ENCODE measurements at places on chromosomes 16 and 17.

GRCh38 chr17:78132767-78133178, 2.2 kb downstream of the TMC8 start:
- no peak for DNase-seq

GRCh38 chr17:64572682-64573154, 65.9 kb downstream of the CEP95 start:
- DNase-seq, result no peak

- DNase-seq, result no peak
These were observed 57.2 kb downstream of the CHD9 start for GRCh38 chr16:53112015-53112414.

- DNase-seq, result no peak
These were observed 45.2 kb upstream of the LCMT1 start for GRCh38 chr16:25066426-25066746.

- DNase-seq, result no peak
These were observed 374.0 kb upstream of the ASIC2 start for GRCh38 chr17:33667052-33667509.

GRCh38 chr16:4957720-4958509, at the start of gene SEC14L5:
Gene SEC14L5 (plus strand): TSS chr16:4958330. CDS start chr16:4959324, 994 bp downstream.
- peak; percentile 93 for DNase-seq

GRCh38 chr17:13157656-13158055, 139.8 kb upstream of the ELAC2 start:
- DNase-seq, result no peak

- DNase-seq, result no peak
These were observed 31.5 kb downstream of the HAPSTR1 start for GRCh38 chr16:9122969-9123368.

- DNase-seq, result no peak
These were observed 13.9 kb downstream of the TOP3A start for GRCh38 chr17:18300725-18301480.

DNA sequence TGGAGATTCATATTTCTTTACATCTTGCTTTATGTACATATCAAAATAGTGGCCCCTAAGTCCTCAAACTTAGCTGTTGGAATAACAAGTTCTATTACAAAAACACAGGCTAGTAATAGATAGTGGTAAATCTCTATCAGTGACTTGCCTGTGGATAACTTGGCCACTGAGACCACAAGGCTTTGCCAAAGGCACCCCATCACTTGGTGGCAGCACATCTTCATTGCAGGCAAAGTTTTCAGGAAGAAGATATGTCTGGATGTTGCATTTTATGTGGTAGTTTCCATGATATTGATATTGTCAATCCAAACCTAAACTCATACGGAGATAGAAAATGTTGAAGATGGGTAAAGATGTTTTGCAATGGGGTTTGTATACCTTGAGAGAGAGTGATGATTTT, 58.5 kb downstream of the KNOP1 start:
- DNase-seq, result no peak

GRCh38 chr17:59367657-59368045, 36.2 kb downstream of the YPEL2 start:
- DNase-seq, result no peak

GRCh38 chr16:49876716-49877129, 20.8 kb upstream of the ZNF423 start:
- peak; percentile 45 for DNase-seq

DNA sequence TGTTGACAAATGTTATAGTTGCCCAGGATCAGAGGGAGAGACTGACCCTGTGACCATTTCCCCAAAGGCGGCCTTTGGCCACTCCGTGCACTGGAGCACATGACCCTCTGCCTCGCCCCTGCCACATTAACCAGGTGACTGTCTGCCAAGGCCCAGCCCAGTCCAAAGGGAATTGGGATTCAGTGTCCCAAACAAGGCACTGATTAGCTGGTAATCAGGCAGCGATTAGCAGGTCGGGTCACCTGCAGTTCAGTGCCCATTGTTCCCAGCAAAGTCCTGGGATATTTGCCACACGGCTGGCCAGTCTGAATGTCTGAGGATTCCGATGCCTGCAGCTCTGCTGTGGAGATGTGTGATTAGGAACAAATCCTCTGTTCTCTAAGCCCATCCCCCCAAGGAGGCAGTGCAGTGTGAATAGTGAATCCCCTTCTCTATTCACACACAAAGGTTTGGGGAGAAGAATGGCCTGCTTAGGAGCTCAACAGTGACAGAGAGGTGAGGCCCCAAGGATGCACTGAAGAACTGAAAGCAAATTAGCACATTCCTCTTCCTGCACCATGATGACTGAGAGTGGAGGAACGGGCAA, 123.1 kb upstream of the MAF start:
- no peak for DNase-seq

DNA sequence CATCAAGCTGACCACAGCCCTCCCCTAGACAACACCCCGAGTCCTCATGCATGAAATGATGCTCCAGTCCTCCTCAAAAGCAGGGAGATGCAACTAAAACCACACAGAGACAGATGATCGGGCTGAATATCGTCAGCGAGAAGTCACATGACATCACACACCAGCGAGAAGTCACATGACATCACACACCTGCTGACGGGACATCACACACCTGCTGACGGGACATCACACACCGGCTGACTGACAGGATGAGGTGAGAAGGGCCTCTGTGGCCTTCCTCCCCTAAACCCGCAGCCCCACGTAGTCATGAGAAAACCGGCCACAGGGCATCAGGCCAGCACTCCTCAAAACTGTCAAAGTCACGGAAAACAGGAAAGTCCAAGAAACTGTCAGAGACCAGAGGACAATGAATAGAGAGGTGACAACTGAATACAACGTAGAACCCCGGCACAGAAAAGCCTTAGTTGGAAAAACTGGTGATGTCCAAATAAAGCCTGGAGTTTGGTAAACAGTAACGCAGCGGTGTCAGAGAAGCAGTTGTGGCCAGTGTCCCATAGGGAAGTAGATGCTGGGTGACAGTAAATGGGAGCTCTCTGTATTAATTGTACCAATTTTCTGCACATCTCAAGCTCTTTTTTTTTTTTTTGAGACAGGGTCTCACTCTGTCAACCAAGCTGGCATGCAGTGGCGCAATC, 14.3 kb downstream of the LITAF start:
- no peak for DNase-seq

- no peak for DNase-seq
These were observed 15.4 kb downstream of the PLLP start for GRCh38 chr16:57268804-57269800.

DNA sequence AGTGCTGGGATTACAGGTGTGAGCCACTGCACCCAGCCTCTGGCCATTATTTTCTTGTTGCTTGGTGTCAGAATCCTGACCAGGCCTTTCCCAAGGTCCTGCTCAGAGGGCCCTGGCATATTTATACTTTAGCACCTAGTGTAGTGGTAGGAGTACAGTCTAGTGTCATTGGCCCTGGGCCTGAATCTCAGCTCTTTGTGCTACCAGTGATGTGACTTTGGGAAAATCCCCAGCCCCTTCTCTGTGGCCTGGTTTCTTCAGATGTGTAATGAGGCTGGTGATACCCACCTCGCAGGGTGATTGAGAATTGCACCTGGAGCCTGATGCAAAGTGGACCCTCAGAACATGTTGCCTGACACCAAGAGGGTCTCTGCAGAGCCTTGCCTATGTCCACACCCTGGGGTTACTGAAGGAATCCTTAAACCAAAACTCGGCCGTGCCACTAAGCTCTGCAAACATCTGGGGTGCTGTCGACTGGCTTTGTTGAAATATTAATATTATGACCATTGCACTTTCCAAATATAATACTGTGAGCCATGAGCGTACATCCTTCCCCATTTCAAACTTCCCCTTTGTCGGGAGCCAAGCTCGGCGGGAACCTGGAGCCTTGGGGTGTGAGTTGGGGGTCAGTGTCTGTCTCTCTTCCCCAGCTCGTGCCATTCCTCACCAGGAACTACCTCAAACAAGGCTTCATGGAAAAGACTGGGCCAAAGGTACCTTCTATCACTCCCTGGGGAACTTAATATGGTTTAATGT, 18.0 kb upstream of the RNF135 start:
- DNase-seq, result no peak

- DNase-seq, result no peak
These were observed 22.8 kb downstream of the OMG start for GRCh38 chr17:31274252-31274651.

GRCh38 chr16:14337303-14338191, 266.4 kb downstream of the MRTFB start:
- no peak for DNase-seq

GRCh38 chr16:87897521-87898505, 28.5 kb upstream of the SLC7A5 start:
- DNase-seq, result peak; percentile 37

- DNase-seq, result no peak
These were observed 351.3 kb downstream of the SOX9 start for GRCh38 chr17:72472106-72472505.

DNA sequence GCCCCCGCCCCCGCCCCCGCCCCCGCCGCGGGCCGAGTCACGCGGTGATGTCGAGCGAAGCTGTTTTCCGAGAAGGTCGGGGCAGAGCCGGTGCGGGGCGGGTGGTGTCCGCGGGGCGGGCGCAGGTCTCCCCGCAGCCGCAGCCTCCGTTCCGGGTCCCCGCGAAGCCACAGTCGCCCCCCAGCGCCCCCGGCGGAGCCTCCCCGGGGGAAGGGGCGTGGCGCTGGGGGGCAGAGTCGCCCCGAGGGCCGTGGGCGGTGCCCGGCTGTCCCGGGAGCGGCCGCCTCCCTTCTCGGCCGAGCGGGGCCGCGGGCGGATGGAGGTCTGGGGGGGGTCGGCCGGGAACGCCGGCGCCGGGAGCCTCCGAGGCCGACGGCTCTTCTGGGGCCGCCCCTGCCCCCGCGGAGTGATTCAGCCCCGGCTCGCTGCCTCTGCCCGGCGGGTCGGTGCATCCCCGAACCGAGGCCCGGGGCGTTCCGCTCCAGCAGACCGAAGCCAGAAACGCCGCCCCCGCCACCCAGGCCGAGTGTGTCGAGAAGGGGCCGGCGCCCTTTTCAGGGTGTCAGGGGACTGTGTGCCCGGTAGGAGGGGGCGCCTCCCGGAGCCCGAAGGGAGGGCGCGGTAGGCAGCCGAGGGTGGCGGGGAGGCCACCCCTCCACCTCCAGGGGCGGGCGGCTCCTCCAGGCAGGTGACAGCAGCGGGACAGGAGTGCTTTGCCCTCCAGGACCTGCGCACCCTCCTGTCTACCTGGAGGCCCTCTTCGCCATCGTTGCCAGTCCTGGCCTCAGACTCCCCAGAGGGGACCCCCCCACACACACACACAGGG, 1.7 kb downstream of the METRNL start:
- DNase-seq, result no peak

- no peak for DNase-seq
These were observed 77.1 kb upstream of the DNAH17 start for GRCh38 chr17:78654325-78654724.

DNA sequence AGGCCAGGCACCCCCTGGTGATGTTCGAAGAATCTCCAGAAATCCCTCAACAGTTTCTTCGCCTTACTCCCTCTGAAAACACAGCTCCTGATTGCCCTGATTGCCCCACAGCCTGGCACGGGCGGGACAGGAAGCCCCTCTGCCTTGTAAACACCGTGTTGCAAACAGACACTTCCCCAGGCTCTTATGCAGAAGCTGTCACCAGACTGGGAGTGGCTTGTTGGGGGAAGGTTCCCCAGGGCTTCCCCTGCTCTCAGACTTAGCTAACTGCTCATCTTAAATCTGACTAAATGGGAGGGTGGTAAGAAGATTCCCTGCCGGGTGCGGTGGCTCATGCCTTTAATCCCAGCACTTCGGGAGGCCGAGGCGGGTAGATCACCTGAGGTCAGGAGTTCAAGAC, 11.2 kb downstream of the PIK3R5 start:
- no peak for DNase-seq

GRCh38 chr17:80611816-80612215, 67.2 kb downstream of the RPTOR start:
- DNase-seq, result no peak

DNA sequence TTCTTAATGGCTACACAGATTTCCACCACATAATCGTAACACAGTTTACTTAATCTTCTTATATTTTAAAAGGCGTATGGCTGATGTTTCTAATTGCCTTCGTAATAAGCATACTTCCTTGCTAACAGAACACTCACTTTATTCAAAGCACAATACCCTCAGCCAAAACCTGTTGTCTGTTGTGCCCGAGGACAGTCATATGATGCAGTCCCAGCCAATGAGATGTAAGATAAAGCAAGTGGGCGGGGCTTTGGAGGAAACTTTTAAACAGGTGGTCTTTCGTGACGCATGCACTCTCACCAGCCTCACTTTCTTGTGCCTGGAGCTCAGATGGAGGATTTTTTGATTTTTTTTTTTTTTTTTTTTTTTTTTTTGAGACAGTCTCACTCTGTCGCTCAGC, 174.1 kb downstream of the ZFHX3 start:
- DNase-seq, result no peak

GRCh38 chr16:621526-622105, 9.2 kb upstream of the WFIKKN1 start:
- no peak for DNase-seq

DNA sequence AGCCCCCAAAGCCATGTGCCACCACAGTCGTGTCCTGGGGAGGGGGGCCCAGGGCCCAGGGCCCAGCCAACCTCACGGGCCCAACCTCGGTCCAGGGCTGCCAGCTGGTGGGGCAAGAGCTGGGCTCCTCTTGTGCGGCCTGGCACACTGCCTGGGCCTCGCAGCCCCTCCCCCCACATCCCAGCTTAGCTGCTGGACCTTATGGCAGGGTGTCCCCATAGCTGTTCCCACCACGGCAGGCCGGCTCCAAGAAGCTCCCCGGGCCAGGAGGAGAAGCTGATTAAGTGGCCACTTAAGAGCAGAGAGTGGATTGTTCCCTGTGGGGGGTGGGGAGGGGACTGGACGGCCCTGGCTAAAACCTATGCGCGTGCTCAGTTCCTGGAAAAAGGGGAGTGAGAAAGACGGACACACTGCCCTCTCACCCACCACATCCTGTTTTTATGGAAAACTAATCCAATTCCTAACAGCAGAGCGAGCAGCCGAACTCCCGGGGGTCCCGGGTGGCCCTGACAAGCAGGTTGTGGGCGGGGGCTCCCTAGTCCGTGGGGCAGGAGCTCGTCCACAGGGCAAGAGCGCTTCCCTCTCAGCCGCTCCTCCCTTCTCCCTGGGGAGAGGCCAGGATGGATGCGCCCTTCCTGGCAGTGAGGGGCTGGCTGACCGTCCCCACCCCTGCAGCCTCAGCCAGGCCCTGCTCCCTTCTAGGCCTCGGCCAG, 16.8 kb downstream of the PIEZO1 start:
- DNase-seq, result no peak

GRCh38 chr17:79667746-79668145, 56.9 kb upstream of the RBFOX3 start:
- DNase-seq, result no peak

- no peak for DNase-seq
These were observed 50.9 kb downstream of the ENGASE start for GRCh38 chr17:79125503-79125902.

GRCh38 chr17:37674511-37674910, 31.3 kb upstream of the DDX52 start:
- no peak for DNase-seq

GRCh38 chr16:84443166-84443802, 61.2 kb downstream of the MEAK7 start:
- no peak for DNase-seq

DNA sequence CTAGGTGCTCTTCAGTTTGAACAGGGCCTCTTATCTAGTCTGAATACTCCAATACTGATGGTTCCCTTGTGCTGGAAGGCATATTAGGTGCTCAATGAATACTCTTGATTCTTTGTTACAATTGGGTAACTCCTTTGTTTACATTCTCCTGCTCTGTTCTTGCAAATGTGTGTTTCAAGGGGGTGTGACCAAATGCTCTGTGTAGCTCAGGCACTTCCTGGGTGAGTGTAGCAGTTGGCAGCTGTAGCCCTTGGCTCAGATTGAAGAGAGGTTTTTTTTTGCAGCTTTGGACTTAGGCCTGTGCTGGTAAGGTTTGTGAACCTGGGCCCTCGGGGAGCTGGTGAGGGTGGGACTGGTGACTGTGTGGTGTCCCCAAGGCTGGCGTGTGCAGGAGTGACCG, 20.2 kb downstream of the TBCD start:
- no peak for DNase-seq
